ENCODE measurements at places on chromosomes 1 and 21. TPM values are rescaled to one million over a fixed set of nuclear protein-coding genes. Genes with fewer than 3 reads are reported as not detected.

RHEX gene
- not detected for total RNA-seq

GBP6 gene
- total RNA-seq: not detected

TTC34 gene
- 0.18 TPM for total RNA-seq

LDLRAP1 gene
- total RNA-seq: 20.5 TPM

ERRFI1 gene
- total RNA-seq: 11.9 TPM

PTCH2 gene
- total RNA-seq: 0.05 TPM

OXCT2 gene
- total RNA-seq: 0.30 TPM

CD1E gene
- total RNA-seq: not detected

FAM177B gene
- not detected for total RNA-seq

KIAA1614 gene
- total RNA-seq: 3.0 TPM

OR6N1 gene
- total RNA-seq: not detected

COL18A1 gene
- total RNA-seq: 239 TPM

KCNJ6 gene
- total RNA-seq: not detected

GREM2 gene
- 0.59 TPM for total RNA-seq

IFNGR2 gene
- 86.5 TPM for total RNA-seq

ARMH1 gene
- total RNA-seq: 0.59 TPM

C1QB gene
- not detected for total RNA-seq

C2CD4D gene
- not detected for total RNA-seq

SLAMF8 gene
- not detected for total RNA-seq

GBP7 gene
- total RNA-seq: not detected

ZNF691 gene
- 8.6 TPM for total RNA-seq

WNT9A gene
- total RNA-seq: 0.30 TPM

CSMD2 gene
- 10.9 TPM for total RNA-seq

MCOLN2 gene
- total RNA-seq: 0.30 TPM

FAM72B gene
- total RNA-seq: 2.5 TPM

FAM72D gene
- total RNA-seq: 1.4 TPM

SUSD4 gene
- total RNA-seq: under 0.01 TPM

RNF186 gene
- total RNA-seq: not detected

LCK gene
- total RNA-seq: not detected

BMP8B gene
- total RNA-seq: not detected

TFF2 gene
- not detected for total RNA-seq

LRRC3 gene
- total RNA-seq: 0.89 TPM

KRTAP10-2 gene
- total RNA-seq: not detected

ATG4C gene
- total RNA-seq: 12.4 TPM

NOC2L gene
- total RNA-seq: 115 TPM

RXFP4 gene
- 0.30 TPM for total RNA-seq

CCDC190 gene
- total RNA-seq: not detected

PAPPA2 gene
- 15.4 TPM for total RNA-seq

All from smooth muscle cell of the umbilical artery (primary cell).